ENCODE measurements at places on chromosomes 16 and 17.

DNA sequence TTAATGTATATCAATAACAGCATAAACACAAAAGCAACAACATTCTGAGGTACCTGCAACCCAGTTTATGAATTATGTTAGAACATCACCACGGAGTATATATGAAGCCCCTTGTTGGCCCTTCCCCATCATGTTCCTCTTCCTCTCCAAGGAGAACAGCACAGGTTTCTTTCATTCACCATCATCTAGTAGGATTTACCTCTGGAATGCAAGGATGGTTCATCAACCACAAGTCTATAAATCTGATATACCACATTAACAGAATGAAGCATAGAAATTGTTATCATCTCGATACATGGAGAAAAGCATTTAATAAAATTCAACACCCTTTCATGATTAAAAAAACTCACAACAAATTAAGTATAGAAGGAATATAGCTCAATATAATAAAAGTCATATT is 6.2 kb upstream of the PRSS54 start:
- no peak for DNase-seq

DNA sequence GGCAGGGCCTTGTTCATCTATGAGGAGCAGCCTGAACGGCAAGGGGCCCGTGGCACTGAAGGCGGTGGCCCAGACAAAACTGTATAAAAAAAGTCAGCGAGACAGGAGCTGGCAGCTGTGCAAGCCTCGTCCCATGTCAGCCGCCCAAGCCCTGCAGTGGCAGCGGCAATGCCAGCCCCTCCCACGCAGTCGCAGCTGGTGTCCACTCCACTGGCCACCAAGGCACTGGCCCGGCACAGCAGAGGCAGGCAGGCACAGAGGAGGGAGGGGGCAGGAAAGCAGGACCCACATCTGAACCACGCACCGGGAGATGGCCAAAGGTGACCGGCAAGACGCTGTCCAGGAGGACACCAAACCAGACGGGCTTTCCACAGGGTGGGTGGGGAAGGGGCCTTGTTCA is 15.9 kb upstream of the C16orf95 start:
- DNase-seq: no peak

GRCh38 chr16:5621826-5622225 is 524.2 kb upstream of the EEF2KMT start:
- DNase-seq: no peak

DNA sequence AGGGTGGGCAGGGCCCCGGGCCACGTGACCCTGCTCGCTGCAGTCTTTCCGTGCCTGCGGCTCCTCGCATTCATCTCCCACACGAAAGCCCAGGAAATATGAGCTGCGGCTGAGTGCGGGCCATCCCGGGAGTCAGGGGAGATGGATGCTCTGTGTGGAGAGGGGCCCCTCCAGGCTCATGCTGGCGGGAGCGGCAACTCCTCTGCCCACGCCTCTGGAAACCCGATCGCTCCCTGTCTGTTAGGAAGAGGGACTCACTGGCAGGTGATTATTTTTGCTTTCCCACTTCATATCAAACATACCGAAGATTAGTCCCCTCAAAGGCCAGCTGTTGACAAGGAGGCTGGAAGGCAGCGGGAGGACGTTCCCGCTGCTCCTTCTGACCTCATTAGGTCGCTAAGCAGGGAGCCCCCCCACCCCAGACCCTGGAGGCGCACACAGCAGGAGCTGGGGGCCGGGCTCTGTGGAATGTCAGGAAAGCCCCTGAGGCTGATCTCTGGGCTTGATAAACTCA is 228.5 kb downstream of the FOXL1 start:
- no peak for DNase-seq
